ENCODE measurements at places on chromosomes 2 and 18. TPM values are rescaled to one million over a fixed set of nuclear protein-coding genes. Genes with fewer than 3 reads are reported as not detected.
A peak's percentile ranks its signal among the peaks of the same experiment; 100 is the strongest.

DNA sequence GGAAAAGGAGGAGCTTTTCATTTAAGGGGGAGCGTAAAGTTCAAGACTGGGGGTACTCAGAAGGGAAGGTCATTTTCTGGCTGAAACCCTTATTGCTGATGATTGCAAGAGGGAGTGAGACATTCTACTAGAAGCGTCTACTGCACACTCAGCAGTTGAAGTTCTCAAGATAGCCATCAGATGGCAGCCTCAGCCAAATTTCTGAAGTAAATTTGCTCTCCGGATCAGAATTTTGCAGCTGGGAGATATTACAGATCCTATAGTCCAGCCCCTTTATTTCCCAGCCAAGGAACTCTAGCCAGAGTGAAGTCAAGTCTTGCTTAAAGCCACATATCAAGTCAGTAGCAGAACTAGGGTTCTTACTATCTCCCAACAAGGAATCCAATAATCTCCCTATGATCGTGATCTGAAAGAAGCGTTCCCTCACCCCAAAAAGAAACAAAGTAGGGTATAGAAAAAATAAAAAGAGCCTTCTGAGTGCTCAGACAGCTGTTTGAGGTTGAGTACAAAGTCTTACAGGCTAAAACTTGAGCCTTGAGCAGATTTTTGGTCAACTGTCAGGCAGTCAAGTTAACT is 24.0 kb downstream of the RAX start:
- DNase-seq: peak; percentile 64
- H3K4me3 ChIP-seq: no peak overlapping the region

GRCh38 chr2:230684270-230685168 is 28.1 kb upstream of the CAB39 start:
- DNase-seq: no peak
- no peaks in the 10 kb centered on the region for H3K36me3 ChIP-seq
- H3K4me3 ChIP-seq: no peak overlapping the region

- no peak overlapping the region for H3K27ac ChIP-seq
- H3K4me1 ChIP-seq: no peaks in the 10 kb centered on the region
- H3K36me3 ChIP-seq: no peaks in the 10 kb centered on the region
Measured at GRCh38 chr2:30732376-30732775, 74.9 kb downstream of the CAPN13 start.

The MOGAT1 gene
- not detected for total RNA-seq
